H4 (cell line): ENCODE measurements at places on chromosomes 2 and 18. TPM values are rescaled to one million over a fixed set of nuclear protein-coding genes. Genes with fewer than 3 reads are reported as not detected.

- no peak for DNase-seq
Measured at GRCh38 chr2:229875549-229875948, 46.3 kb downstream of the TRIP12 start.

DNA sequence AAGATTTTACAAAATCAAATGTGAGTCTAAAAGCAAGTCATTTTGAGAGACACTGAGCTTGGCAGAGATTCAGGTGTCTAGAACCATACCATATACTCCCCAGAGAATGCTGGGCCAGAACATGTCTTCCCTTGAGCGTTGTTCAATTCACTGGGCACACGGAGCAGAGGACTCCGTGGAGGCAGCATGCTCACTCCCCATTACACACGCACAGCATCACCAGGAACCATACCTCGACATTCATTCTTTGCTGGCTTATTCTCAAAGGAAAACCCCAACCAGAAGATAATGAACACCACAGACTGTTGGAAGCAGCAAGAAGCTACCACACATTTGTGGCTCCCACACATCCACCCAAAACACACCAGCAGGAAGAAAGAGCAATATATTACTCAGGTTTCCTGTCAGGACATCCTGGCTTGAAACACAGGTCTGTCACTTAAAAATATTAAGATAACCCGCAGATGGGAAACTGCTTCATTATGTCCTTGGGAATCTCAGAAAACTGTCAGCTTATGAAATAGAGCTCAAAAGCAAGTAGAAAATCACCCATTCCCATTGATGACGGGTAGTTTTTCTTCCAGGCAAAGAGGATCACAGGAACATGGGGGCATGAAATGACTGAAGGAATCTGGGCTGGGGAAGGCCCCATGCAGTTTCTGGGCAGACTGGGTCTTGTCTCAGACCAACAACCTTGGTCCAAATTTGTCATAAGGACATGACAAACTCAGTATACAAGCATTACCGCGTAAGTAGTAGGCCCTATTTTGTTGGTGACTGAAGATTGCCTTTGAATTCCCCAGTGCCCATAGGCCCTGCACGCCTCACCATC, 46.4 kb downstream of the PCBP1 start:
- DNase-seq: no peak

- DNase-seq: no peak
Measured at GRCh38 chr18:78410094-78410786, 569.4 kb upstream of the SALL3 start.

DNA sequence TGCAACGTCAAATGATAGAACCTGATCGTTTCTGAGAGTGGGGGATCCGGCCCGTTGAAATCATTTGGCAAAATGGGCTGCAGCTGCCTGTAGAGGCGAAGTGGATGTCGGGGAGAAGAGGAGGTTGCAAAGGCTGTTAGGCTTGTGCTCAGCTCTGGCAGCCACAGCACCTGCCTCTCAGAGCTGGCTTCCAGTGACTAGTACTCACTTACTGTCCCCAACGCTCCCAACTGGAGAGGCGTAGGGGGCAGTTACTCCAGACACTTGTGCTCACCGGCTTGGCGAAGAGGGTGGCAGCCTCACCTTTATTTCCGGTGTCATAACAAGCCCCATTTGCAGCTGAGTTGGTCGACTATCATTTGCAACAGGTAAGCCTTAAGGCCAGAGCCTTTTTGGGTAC, 37.9 kb downstream of the NCK2 start:
- DNase-seq: no peak

DNA sequence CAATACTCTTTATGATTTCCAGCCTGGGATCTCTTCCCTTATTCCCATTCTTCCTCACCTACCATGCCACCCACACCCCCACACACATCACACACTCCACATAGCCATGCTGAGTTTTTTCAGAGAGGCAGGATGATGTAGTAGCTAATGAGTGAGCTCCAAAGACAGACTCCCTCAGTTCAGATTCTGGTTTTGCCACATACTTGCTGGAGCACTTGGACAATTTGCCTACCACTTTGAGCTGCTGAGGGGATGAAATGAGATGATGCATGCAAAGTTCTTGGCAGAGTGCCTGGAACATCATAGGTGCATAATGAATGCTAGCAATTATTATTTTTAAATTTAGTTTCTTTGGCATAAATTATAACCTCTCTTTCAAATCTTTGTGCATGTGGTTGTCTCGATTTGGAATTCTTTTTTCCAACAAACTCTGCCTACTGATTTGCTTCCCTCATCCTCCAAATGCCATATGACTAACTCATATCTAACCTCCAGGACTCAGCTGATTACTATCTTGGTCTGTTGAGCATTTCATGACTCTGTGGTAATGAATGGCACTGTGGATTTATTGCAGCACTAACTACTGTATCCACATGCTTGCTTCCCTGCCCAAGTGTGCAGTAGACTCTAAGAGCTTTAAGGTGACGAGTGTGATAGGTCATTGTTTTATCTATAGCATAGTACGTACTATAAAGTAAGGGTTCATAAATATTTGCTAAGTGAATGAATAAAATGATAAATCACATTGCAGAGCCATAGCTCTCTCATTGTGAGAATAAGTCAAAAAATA, 99.1 kb downstream of the TACR1 start:
- DNase-seq: peak; percentile 35

DNA sequence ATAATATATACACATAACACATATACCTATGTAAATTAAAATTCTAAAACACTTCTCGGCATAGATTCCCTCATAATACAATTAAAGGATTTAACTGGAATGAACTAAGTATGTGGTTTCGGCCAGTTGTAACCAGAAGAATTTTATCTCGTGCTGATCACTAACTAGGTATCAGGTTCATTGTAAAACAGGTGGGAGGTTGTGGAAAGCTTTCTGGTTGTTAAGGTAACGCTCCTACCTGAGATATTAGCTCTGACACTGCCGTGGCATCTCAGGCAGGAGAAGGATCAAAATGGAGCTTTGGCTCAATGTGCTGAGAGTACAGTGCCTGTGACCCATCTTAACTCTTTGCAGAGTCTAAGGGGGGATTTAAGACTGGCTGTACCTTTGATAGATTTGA, 42.5 kb downstream of the SLC9A2 start:
- no peak for DNase-seq

DNA sequence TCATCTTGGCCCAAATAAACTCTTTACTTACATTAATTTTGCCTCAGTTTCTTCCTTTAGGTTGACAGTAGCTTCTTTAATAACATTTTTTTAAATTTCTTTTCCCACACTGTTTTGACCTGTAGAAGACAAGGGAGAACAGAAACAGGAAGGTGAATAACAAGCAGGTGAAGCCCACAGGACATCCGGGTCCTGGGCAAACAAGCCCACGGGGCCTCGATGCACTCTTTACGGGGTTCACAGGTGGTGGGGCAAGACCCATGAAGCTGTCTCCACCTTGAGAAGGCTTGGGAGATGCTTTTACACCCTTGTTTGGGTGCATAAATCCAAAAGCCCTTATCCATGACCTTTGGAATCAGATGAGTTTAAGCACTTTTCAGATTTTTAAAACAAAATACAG, 301.0 kb upstream of the MGAT5 start:
- no peak for DNase-seq

GRCh38 chr2:105812180-105813044, 67.7 kb downstream of the NCK2 start:
- no peak for DNase-seq

- no peak for DNase-seq
Measured at GRCh38 chr2:24971286-24971535, 544 bp downstream of the DNAJC27 start.

- DNase-seq: no peak
Measured at GRCh38 chr2:69202327-69202726, 184.7 kb downstream of the GFPT1 start.

- no peak for DNase-seq
Measured at GRCh38 chr2:12804091-12804856, 87.5 kb downstream of the TRIB2 start.

GRCh38 chr2:182456784-182457183, 29.9 kb upstream of the PDE1A start:
- DNase-seq: no peak

GRCh38 chr2:232530626-232531260, 4.8 kb downstream of the CHRND start:
- DNase-seq: no peak

DNA sequence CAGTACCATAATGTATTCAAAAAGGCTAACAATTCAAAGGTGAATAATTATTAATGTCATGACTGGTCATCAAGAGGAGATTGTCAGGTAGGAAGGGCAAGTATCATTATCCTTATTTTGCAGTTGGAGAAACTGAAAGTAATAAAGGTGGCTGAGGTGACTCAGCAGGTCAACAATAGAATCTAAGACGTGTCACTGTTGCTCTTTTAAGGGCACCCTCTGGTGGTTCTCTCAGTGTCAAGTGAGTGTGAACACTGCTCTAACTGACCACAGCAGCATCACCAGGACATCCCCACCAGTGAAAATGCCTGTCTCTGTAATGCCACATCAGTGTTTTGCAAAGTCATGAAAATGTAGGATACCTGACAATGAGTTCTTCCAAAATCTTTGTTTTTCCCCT, 69.7 kb downstream of the DCC start:
- DNase-seq: peak; percentile 39

- no peak for DNase-seq
Measured at GRCh38 chr2:222280795-222281194, 18.0 kb downstream of the PAX3 start.

GRCh38 chr2:121001641-121002040, 266.0 kb downstream of the GLI2 start:
- DNase-seq: no peak

GRCh38 chr2:102166189-102166845, 20.5 kb upstream of the IL1RL2 start:
- DNase-seq: peak; percentile 37

DNA sequence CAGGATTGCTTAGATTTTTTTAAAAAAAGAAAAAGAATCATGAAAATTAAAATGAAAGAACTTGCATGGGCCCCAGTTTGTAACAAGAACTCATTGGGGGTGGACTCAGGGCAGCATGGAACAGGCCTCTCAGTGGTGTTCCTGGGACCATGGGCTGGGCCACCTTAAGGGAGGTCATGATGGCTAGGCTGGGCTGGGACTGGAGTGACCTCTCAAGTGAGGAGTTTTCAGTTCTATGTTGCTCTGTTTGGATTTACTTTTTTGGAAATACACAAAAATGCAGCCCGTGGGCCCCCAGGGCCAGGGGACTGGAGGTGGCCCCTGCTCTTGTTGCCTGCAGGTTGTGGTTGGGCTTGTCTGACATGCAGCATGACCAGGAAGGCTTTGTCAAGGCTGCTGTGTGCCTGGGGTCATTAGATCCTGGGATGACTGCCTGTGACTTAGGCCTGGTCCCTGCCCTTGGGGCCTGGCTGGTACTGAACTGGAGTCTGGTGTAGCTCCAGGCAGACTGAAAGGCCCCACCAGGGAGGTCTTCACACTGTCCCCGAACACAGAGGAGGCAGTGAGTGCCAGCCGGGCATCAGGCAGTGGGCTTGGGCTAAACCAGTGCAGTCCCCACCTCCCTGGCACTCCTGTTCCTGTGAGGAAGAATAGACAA, 115.6 kb downstream of the GLI2 start:
- DNase-seq: no peak

- DNase-seq: no peak
Measured at GRCh38 chr2:233532971-233533370, 33.6 kb downstream of the USP40 start.

GRCh38 chr2:58054264-58054663, 7.7 kb downstream of the VRK2 start:
- no peak for DNase-seq

DNA sequence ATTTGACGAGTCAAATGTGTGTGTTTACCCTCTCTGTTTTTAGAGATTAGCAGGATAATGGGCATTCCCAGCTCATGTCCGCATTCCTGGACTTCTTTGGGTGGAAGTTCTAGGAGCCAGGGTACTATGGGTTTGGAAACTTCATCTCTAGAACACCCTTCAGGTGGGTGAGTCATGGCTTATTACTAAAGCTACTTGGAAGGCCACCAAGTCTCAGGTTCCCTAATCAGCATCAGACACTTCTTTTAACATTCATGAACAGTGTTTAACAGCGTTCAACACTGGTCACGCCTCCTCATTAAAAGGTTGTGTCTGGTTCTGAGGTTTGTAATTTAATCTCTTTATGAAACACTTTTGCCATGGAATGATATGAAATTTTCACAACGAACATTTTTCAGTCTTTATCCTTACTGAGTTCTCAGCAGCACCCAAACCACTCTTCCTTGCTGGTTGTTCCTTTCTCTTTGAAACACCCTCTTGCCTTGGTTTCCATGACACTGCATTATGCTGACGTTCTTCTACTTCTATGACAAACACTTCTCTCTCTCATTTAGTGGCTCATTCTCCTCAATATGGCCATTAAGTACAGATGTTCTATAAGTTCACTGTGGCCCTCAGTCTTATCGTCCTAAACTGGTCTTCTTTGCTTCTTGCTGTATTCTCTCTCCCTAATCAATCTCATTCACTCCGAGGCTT, 49.3 kb downstream of the MMADHC start:
- DNase-seq: peak; percentile 50

DNA sequence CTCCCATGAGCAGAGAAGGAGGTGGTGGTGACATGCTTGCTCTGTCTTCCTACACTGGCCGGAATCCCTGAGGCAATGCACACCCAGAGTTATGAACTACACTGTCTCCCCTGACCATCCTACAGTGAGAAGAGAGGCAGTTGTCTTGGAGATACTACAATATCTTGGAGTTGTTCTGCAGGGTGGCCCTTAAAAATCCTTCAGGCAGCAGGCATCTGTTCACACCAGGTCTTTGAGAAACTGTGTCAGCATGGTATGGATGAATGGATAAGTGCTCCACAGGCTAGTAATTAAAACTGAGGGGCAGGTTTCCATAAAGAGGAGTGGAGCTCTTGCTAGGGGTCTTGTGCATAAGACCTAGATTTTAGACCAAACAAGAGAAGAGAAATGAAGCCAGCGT, 223.7 kb upstream of the COPS8 start:
- DNase-seq: no peak

DNA sequence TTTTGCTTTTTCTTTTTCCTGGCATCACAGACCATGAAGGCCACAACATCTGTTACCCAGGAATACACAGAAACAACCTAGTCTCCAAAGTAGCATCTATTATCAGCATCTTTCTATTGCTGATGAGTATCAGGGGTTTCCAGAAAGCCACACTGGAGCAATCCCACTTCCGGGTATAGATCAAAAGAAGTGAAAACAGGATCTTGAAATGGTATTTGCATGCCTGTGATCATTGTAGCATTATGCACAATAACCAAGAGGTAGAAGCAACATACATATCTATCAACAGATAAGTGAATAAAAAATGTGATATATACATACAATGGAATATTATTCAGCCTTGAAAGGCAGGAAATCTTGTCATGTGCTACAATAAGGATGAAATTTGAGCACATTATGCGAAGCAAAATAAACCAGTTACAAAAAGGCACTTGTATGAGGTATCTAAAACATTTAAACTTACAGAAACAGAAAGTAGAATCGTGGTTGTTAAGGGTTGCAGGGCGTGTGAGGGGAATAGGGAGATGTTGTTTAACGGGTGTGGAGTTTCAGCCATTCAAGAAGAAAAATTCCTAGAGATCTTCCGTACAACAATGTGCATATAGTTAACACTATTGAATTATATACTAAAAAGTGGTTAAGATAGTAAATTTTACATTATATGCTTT, 115.1 kb downstream of the KCNE4 start:
- DNase-seq: no peak

DLGAP1 gene
- total RNA-seq: 0.06 TPM in 1 of 2 replicates, not detected in the other

OTOS gene
- not detected in 2 replicates for total RNA-seq

SLC4A3 gene
- 2.3 and 2.9 TPM in 2 replicates for total RNA-seq

SRD5A2 gene
- not detected in 2 replicates for total RNA-seq

ERFE gene
- total RNA-seq: 4.3 and 6.2 TPM in 2 replicates

TRIM54 gene
- total RNA-seq: 0.35 TPM in 1 of 2 replicates, not detected in the other

PDE1A gene
- total RNA-seq: 0.51 and 1.2 TPM in 2 replicates
